Kidney glomerular epithelial cell (primary cell): ENCODE measurements at places on chromosomes 3 and 15.

- no peak for DNase-seq
Measured at GRCh38 chr3:169940470-169941181, 26.0 kb upstream of the SEC62 start.

DNA sequence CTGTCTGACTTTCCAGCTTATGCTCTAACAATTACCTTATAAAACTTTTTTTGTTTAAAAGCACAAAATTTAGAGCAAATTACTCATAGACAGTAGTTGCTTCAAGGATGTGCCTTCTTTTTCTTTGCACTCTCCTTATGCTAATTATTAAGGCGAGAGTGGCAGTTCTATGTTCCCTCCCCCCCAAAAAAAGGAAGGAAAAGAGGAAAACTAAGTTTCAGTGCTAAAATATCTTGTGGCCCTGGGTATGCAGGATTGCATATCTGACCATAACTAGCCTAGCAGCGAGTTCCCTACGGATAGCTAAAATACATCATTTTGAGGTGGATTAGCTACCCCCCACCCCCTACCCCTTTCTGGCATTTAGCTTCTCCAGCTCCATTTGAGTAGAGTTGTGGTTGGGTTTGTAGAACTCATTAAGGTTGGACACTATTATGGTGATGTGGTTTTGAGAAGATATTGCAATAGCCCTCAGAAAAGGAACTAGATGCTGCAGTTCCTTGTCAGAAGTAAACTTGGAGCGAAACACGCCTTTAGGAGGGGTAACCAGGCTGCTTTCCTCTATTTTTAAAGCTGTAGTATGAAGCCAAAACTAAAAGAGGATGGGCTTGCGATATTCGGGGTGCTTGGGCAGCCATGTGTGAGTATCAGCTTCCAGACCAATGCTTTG lies 174.6 kb downstream of the AKAP13 start:
- no peak for DNase-seq

- DNase-seq = peak; percentile 50
Measured at GRCh38 chr3:131454501-131454900, 48.3 kb downstream of the MRPL3 start.

DNA sequence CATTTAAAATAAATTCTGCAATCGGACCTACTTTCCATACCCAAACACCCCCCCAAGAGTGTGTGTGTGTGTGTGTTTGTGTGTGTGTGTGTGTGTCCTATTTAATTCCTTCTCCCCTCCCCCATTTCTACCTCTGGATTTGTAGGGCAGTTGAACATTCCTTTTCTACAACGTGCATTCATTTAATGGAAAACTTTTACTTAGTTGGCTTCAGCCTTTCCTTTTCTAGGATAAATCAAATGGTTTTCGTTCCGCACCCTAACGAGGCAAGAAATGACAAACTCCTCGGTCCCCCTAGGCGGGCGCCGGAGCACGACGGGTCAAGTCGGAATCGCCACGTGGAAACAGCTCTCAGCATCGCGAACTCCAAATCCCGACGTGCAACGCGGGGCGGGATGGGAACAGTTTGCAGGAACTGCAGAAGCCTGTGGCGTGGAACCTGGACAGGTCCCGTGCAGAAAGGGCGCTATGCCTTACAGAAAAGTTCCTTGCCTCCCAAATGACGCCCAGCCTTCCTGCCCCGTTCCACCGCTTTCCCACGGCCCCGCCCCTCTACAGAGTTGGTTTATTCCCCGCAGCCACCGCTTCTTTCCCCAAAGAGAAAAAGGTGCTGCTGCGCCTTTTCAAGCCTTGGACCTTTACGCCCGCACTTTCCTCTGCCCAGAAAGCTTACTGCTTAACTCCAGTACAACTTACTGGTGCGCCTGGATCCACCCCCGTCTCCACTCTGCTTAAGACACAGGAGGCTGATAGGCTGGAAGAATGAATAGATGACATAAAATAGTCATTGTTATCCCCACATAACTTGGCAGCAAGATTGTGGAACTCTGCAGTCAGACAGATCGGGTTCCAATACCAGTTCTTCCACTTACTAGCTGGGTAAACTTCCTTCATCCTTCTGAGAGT lies 1.1 kb upstream of the EIF2B5 start:
- peak; percentile 71 for DNase-seq

DNA sequence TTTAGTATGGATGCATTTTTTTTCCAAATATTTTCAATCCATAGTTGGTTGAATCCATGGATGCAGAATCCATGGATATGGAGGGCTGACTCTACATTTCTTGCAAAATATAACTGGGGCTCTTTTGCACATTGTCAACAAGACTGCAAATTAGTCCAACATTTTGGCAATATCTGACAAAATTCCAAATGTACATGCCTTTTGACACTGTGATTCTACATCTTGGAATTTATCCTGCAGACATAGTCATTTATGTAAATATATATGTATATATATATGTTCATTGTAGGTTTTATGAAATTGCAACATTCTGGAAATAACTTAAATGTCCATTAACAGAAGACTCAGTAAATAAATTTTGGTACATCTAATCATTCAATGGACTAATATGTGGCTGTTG lies 203.0 kb downstream of the THRB start:
- DNase-seq = no peak

DNA sequence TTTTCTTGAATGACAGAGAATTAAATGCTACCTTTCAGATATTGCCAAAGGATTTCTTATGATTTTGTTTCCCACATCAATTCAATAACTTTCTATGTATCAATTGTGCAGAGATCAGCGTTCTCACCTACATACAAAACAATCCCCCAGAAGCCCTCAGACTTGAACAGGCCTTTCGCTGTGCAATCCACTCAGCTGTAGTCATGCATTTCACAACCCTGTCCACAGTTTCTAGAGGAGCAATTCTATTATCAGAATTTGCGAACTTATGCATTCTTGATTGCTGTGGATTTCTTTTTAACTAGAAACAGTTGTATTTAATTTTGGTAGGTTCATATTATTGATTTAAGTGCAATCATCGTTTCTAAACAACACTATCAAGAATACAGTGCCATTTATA lies 13.7 kb upstream of the ALCAM start:
- no peak for DNase-seq

- DNase-seq = no peak
Measured at GRCh38 chr3:170839518-170840100, 30.4 kb downstream of the RPL22L1 start.

GRCh38 chr3:120554812-120555606 lies 41.1 kb upstream of the NDUFB4 start:
- no peak for DNase-seq

DNA sequence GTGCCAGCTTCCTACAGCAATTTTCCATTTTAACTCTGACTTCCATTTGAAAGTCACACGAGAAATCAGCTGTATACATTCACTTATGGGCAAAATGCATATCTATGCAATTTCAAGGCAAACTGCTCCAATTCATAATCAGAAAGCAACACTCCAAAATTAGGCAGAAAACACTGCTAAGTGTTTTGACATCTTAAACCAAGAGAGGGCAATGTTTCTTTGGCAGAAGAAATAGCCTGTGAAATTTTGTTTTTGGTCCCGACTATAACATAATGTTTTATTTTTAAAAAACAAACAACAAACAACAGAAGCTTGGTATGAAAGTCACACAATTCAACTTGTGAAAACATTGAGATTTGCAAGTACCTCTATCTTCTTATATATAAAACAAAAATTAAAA lies 42.6 kb downstream of the GOLIM4 start:
- no peak for DNase-seq

- no peak for DNase-seq
Measured at GRCh38 chr3:50648313-50648712, 26.4 kb upstream of the DOCK3 start.

GRCh38 chr3:177731644-177732268 lies 534.5 kb upstream of the TBL1XR1 start:
- no peak for DNase-seq

DNA sequence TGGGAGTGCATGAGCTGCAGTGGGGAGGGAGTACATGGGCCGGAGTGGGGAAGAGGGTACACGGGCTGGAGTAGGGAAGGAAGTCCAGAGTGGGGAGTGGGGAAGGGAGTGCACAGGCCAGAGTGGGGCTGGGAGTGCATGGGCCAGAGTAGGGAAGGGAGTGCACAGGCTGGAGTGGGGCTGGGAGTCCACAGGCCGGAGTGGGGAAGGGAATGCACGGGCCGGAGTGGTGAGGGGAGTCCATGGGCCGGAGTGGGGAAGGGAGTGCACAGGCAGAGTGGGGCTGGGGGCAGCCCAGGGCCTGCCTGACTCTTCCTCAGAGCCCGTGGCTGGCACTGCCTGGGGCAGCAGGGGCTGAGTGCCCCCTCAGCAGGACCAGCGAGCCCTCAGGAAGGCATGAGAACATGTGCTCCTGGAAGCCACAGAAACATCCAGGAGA lies 40.7 kb downstream of the KLF15 start:
- DNase-seq = no peak

- no peak for DNase-seq
Measured at GRCh38 chr15:39599871-39600270, 19.0 kb downstream of the THBS1 start.
